Liver (tissue), 10 donors: ENCODE measurements at places on chromosomes 1 and 21. TPM values are rescaled to one million over a fixed set of nuclear protein-coding genes. Genes with fewer than 3 reads are reported as not detected.

MIXL1 gene
- not detected for total RNA-seq

- no peak for DNase-seq
Observed at GRCh38 chr1:224733027-224733911, 117.2 kb downstream of the CNIH3 start.

DNA sequence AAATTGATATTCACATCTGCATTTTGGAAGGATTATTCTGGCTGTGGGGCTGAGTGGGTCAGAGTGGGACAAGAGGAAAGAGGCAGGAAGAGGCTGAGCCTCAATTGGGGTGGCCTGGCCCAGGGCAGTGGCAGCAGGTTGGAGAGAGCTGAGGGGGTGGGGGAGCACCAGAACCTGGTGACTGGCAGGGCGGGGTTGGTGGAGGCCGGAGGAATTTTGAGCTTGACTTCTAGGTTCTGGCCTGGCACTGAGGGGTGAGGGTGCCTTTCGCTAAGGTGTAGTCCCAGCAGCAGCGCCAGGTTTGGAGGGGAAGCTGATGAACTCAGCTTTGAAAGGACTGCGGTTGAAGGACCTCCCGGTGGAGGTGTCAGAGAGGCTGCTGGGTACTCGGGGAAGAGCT is 33.6 kb upstream of the KDM4A start:
- DNase-seq: no peak

- no peak for DNase-seq
Observed at GRCh38 chr1:235640580-235640979, 9.0 kb downstream of the GNG4 start.
